ENCODE measurements at places on chromosomes 1 and 21. TPM values are rescaled to one million over a fixed set of nuclear protein-coding genes. Genes with fewer than 3 reads are reported as not detected.

EPHB2 gene
- polyA plus RNA-seq: 31.4 TPM

PTPRC gene
- not detected for polyA plus RNA-seq

NFYC gene
- polyA plus RNA-seq: 35.2 TPM

UTS2 gene
- polyA plus RNA-seq: not detected

ZSCAN20 gene
- polyA plus RNA-seq: 1.5 TPM
